Right cardiac atrium (tissue), 5 donors: ENCODE measurements at places on chromosomes 12 and 14.

GRCh38 chr12:92506460-92506859 is 196.3 kb upstream of the PLEKHG7 start:
- no peak for DNase-seq

DNA sequence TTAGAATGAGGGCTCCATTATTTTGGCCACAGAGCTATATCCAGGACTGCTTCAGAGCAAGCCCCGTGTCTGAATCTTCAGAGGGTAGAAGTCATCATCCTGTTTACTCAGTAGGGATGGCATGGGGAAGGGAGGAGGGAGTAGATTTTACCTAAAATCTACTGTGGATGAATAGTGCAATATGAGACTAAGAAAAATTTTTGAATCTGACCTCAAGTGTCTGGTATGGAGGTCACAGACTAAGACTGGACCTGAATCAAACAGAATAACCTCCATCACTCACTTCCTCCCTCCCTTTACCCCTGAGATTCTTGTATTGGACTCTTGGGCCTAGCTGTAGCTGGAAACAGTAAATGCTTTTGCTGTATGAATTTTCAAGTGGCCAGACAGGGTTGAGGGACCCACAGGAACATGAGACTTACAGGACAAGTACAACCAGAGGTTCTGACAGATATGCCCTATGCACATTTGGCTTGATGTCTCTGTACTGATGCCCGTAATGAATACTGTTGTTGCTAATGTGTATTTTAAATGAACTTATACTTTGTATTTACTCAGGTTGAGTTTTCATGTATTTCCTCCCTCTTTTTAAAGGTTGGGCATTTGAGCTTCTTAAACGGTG is 78.5 kb downstream of the CCDC91 start:
- no peak for DNase-seq

GRCh38 chr14:74065746-74066575 is 18.3 kb downstream of the ALDH6A1 start:
- no peak for DNase-seq

- DNase-seq, result no peak
Measured at GRCh38 chr14:55698051-55698450, 118.0 kb downstream of the KTN1 start.

GRCh38 chr12:43406801-43407200 is 145.2 kb downstream of the ADAMTS20 start:
- DNase-seq, result no peak

DNA sequence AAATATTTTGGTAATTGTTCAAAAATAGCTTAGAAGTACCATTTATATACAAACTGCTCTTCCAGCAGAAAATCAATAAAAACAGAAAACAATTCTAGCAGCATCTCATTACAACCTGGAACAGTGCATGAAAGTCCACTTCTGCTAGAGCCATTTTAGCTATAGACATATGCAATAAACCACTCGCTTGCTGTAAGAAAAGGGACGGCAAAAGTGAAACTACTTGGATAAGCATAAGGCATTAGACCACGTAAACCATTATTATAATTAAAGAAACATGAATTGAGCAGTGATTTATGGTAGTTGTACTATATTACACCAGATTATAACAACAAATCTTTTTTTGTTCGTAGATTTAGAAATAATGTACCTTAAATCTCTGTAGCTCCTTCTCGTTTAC is 48.7 kb downstream of the LRIG3 start:
- no peak for DNase-seq

- no peak for DNase-seq
Measured at GRCh38 chr12:80143537-80143936, 44.2 kb downstream of the OTOGL start.

GRCh38 chr14:59529189-59529588 is 44.9 kb downstream of the JKAMP start:
- DNase-seq, result no peak
